ENCODE measurements at places on chromosomes 11 and 22.
A peak's percentile ranks its signal among the peaks of the same experiment; 100 is the strongest.

GRCh38 chr11:130197386-130198035 is 37.9 kb downstream of the ST14 start:
- no peak for DNase-seq

DNA sequence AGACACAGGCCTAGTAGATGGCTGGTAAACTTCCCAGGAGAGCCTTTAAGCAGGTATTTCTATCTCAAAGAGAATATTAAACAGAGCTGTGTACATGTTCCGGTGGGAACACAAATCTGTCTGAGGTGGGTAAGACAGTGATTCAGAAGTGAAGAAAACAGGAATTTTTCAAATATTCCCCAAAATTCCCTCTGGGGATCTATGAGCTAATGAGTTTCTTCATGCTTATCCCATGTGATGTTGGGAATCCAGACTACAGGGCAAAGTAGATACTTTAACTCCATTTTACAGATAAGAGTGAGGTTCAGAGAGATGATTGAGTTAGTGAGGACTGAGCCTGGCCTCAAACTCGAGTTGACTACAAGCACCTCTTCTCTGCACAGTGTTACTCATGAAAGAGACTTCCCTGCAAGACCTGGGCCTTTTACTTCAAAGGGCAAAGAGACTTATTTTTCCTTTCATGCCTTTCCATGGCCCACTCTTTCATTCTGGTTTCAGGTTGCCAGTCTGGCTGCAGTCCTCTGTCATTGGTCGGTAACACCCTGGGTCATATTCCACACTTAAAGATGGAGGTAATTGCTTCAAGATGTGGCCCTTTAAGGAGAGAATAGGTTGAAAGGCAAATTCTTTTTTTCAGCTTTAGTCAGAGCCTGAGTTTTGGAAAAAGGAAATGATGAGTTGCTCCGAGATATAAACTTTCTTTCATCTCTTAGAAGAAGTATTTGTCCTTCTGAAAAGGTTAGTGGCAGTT is 70.1 kb downstream of the CYB5R2 start:
- DNase-seq: no peak

GRCh38 chr11:27115051-27115650 is 74.5 kb downstream of the BBOX1 start:
- DNase-seq: no peak

DNA sequence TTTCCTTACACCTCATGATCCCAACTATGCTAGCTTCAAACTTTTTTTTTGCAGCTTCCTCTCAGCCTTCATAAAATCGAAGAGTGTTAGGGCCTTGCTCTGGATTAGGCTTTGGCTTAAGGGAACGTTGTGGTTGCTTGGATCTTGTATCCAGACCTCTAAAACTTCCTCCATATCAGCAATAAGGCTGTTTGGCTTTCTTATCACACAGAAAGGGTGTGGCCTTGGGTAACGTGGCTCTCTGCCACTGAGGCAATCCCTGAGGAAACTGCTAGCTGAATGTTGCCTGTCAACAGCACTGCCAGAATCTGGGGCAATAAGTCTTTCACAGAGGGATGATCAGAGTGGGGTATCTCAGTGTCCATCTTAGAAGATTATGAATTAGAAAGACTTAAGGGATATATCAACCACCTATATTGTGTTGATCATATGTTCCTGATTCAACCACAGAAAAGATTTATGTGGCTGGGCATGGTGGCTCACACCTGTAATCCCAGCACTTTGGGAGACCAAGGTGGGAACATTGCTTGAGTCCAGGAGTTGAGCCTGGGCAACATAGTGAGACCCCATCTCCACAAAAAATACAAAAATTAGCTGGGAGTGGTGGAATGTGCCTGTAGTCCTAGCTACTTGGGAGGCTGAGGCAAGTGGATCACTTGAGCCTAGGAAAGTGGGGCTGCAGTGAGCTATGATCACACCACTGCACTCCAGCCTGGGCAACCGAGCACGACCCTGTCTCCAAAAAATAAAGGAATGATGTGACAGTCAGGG is 12.5 kb upstream of the CUL5 start:
- DNase-seq: no peak

- no peak for DNase-seq
Observed at GRCh38 chr11:79160791-79161403, 279.9 kb downstream of the TENM4 start.

DNA sequence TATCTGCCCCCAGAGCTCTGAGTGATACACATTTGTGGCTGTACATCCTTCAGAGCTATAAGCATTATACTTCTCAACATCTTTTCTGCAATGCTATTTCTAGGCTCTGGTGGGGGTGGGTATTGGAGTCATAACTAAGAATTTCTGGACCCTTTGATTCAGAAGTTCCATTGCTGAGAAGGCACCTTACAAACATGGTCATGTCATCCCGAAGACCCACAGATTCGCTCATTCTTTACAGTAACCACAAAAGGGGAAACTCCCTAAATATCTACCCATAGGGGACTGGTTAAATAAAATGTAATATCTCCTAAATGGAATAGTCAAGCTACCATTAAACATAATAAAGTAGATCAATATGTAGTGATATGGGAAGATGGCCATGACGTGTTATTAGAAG is 98.8 kb downstream of the PRR5L start:
- no peak for DNase-seq

- peak; percentile 64 for DNase-seq
Observed at GRCh38 chr11:44767421-44767820, 40.7 kb downstream of the TSPAN18 start.

GRCh38 chr11:6618117-6619003 is 862 bp downstream of the TPP1 start:
- DNase-seq: peak; percentile 95

- DNase-seq: peak; percentile 43
Observed at GRCh38 chr11:12581923-12582322, 92.3 kb upstream of the TEAD1 start.

DNA sequence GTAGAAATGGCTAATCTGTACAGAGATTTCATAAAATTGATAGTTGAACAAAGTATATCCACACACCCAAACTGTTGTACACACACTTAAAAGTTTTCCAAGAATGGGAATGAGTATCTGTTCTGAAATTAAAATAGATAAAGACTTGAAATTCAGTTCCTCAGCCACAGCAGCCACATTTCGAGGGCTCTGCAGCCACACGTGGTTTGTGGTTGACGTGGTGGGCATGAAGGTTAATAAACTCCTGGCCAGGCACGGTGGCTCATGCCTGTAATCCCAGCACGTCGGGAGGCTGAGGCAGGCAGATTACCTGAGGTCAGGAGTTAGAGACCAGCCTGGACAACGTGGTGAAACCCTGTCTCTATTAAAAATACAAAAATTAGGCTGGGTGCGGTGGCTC is 24.0 kb downstream of the TPST2 start:
- DNase-seq: no peak

- DNase-seq: peak; percentile 76
Observed at GRCh38 chr22:19066531-19067271, 55.5 kb downstream of the DGCR2 start.

DNA sequence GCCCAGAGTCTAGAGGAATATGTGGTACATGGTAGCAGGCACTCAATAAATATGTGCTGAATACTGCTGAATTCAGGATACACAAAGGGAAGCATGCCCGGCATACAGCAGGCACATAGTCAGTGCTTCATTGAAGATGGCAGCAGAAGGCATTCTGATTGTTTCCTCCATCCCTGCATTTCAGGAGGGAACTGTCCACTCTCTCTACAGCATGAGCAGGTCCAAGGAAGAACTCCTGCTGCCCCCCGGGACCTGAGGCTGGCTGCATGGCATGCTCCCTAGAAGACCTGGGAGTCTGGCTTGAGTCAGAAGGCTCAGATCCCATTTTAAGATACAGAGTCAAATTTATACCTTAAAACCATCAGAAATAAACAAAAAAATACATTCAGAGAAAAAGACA is 319.3 kb upstream of the NARS2 start:
- DNase-seq: no peak

GRCh38 chr22:37601540-37602442 is 6.8 kb upstream of the GGA1 start:
- DNase-seq: peak; percentile 66

DNA sequence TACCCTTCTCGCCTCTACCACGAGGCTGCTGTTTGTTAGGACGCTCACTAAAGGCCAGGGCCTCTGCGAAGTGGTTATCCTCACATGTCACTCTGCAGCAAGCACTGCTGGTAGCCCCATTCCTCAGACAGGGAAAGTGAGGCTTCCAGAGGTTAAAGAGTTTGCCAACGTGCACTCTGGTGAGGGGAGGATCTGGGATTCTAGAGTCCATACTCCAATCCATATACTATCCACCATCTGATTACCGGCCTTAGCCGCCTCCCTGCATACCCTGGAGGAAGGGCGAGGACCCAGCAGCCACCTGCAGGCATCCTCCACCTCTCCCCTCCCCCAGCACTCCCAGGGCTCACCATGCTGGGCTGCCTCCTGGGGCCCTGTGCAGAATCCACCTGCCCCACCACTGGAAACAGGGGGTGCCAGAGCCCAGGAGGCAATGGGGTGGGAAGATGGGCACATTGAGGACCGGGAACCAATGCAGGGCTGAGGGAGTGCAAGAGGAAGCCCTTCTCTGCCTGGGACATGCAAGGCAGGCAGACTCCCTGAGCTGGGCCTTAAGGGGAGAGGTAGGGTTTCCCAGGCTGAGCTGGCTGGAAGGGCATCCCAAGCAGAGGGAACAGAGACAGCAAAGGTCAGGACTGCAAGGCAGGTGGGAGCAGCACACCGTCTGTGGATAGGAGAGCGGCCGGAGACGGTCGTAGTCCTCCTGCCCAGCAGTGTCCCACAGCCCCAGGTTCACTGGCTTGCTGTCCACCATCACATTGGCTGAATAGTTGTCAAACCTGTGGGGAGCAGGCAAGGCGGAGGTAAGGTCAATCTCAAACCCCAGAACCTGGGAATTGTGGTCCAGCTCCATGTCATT is 11.7 kb downstream of the RAC2 start:
- DNase-seq: no peak

DNA sequence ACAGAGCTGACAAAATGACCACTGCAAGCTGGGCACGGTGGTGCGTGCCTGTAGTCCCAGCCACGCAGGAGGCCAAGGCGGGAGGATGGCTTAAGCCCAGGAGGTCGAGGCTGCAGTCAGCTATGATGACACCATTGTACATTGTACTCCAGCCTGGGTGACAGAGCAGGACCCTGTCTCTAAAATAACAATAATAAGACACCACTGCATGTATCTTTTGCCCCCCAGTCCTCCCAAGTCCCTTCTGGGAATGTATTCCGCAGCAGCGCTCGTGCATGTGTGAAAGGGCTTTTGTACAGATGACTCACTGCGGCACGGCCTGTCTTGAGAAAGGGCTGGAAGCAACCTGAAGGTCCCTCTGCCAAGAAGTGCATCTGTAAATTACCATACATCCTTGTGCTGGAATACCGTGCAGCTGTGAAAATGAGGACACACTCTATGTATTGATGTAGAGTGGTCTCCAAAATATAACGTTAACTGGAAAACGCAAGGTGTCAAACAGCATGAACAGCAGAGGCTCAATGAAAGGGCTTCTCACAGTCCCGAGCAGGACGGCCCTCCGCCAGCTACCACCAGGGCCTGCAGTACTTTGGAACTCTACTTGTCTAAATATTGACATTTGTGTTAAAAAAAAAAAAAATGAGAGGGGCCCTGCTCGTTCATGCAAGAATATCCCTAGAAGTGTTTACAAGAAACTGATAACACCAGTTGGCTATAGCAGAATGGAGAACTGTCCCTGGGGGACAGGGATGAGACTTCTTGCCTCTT is 9.0 kb upstream of the CDC42EP2 start:
- DNase-seq: peak; percentile 88

DNA sequence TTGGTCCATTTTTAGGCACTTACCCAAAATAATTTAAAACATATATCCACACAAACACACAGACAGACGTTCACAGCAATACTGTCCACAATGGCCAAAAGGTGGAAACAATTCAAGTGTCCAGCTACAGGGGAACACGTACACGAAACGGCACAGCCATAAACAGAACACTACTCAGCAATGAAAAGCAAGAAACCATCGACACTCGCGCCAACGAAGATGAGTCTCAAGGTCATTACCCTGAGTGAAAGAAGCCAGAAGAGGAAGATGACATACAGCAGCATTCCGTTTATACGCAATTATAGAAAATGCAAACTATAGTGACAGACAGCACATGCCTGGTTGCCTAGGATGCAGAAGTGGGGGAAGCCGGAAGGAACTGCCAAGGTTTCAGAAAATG is 13.4 kb upstream of the COMT start:
- DNase-seq: no peak

DNA sequence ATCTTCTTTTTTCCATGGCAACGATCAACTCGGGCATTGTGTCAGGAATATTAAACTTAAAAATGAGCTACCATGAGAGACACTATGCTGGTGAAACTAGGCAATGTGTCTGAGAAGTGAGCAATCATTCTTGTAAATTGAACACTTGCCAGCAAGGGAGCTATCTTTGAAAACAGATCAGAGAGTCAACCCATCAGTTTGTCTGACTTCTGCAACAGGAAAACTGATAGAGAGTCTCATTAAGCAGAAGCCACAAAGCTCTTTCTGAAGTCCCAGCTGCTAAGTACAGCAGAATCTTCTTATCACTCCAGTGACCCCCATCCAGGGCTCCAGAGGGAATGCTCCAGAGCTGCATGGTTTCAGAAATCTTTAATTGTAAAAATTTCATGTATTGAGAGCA is 114.7 kb downstream of the MSANTD4 start:
- DNase-seq: no peak

DNA sequence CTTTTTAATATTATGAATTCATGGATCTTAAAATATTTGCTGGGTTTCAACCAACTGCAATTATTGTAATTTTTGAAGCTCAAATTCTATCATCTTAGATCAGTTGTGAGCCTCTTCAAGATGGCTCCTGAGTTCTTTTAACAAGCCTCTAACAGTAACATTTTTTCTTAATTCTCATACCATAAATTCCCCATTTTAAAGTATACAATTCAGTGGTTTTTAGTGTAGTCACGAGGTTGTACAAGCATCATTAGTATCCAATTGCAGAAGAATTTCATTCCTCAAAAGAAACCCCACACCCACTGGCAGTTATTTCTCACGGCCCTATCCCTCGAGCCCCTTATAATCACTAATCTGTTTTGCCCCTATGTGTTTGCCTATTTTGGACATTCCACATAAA is 270.8 kb downstream of the SBF2 start:
- DNase-seq: peak; percentile 38

DNA sequence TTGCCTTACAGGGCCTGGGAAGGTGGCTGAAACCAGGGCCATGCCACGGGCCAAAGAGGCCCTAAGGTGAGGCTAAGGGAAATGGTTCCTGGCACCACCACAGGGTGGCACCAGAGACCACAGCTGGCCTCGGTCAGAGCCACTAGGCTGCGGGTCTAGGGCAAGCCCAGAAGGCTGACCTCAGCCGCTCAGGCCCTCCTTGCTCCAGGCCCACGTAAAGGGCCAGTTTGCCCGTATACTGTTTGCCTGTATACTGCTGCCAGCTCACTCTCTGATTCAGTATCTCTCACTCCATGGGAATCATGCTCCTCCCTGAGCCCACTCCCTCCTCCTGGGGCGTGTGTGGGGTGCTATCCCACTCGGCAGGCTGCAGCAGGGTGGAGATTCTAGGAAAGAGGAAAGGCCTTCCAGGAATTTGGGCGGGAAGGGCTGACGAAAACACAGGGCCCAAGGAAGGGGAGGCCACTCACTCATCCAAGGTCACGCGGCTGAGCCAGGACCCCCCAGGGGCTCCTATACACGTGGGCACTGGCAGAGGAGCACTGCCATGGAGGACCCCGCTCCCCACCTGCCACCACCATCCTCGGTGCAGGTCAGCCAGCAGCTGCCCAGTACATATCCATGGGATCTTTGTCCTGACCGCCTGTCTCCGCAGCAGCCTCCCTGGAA is 62.4 kb downstream of the NECTIN1 start:
- DNase-seq: peak; percentile 64

Data from choroid plexus epithelial cell (primary cell).